ENCODE measurements at places on chromosomes 2 and 18. TPM values are rescaled to one million over a fixed set of nuclear protein-coding genes. Genes with fewer than 3 reads are reported as not detected.

LIMS3 gene
- total RNA-seq: 0.22 TPM

- peaks cover 25% of the 10 kb centered on the region for H3K4me1 ChIP-seq
- no peaks in the 10 kb centered on the region for H3K27me3 ChIP-seq
- peak; percentile 100 for DNase-seq
Measured at GRCh38 chr18:11980494-11981191, 664 bp upstream of the IMPA2 start.

GNLY gene
- total RNA-seq: 1.5 TPM

SERPINB4 gene
- not detected for total RNA-seq

SCRN3 gene
- total RNA-seq: 13.9 TPM

DNA sequence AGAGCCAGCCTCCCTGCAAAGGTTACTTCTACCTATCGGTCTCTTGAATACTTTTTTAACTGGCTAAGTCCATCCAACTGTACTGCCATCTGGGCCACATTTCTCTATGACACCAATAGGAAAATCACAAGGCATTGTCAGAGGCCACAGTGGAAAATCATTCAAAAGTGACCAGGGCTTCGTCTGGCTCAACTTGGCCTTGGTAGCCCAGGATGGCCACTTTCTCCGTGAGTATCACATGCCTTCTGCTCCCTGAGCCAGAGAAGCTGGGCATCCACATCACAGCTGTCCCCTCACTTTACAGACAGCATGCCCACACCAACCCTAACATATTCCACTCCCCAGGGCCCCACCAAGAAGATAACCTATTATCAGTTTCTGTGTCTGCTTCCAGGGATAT is 5.8 kb downstream of the CIB4 start:
- no peaks in the 10 kb centered on the region for H3K36me3 ChIP-seq
- no peak overlapping the region for H3K4me3 ChIP-seq
- H3K27me3 ChIP-seq: no peaks in the 10 kb centered on the region
- H3K27ac ChIP-seq: no peak overlapping the region
- DNase-seq: no peak

DNA sequence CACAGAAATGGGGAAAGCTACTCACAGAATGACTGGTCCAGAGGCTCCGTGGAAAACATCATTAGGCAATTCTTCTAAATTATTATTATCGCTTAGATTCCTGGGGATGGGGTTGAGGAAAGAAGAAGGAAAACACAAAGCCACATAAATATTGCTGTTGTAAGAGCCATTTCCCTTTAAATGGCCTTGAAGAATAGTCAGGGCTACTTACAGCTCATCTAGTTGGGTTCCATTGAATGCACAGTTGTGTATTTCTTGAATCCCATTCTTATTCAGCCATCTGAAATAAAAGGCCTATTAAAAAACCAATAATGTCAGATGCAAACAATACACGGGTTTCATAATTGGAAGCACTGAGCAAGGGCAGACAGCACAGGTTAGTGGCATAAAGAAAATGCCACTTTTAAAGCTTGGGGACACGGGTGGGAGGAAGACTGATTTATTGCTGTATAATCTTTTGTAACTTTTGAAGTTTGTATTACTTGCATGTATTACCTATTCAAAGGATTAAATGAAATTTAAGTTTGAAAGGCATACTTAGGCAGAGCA is 171.4 kb downstream of the FSHR start:
- H3K4me3 ChIP-seq: no peak overlapping the region
- H3K4me1 ChIP-seq: no peaks in the 10 kb centered on the region
- H3K27me3 ChIP-seq: no peaks in the 10 kb centered on the region

GRCh38 chr2:106097038-106098000 is 96.8 kb downstream of the UXS1 start:
- H3K27ac ChIP-seq: no peak overlapping the region
- no peaks in the 10 kb centered on the region for H3K4me1 ChIP-seq
- H3K36me3 ChIP-seq: no peaks in the 10 kb centered on the region
- no peaks in the 10 kb centered on the region for H3K27me3 ChIP-seq
- no peak overlapping the region for H3K4me3 ChIP-seq

DNA sequence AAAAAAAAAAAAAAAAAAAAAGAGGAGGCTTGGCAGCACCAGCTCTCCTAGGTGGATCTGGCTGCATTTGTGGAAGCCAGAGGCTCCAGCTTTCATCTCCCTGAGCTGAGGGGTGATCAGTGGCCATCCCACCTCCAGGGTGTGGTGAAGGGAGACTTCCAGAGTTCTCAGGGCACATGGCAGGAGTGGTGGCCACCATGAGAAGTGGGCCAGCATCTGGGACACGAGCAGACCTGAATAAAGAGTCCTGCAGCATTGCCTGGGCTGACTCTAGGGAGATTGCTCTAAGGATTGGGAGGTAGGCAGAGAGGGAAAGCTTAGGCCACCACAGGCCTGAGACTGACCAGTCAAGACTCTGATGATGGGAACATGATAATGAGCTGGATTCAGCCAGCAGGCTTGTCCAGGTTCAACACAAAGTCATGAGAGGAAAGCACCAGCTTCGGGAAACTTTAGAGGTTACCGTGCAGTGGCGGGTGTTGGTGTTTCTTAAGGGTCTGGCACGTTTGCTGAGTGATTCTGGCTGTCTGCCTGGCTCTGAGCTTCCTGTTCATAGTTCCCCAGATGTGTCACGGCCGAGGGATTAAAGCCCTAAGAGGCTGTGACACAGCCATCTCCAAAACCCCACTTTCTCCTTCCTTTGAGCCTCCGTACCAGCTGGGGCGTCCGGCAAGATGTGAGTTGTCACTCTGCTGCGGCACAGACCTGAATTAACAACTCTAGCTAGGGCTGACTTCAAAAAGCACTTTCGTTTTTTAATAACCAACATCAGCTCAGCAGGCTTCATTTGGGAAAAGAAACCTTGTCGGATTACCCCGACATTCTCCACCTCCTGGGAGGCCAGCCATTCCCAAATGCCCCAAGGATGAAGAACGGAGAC is 38.3 kb upstream of the IL1R1 start:
- DNase-seq: peak; percentile 63
- H3K36me3 ChIP-seq: no peaks in the 10 kb centered on the region
- H3K4me3 ChIP-seq: peak overlapping the region; percentile 55
- H3K4me1 ChIP-seq: no peaks in the 10 kb centered on the region
- H3K27me3 ChIP-seq: no peaks in the 10 kb centered on the region
- peak overlapping the region; percentile 74 for H3K27ac ChIP-seq

- no peaks in the 10 kb centered on the region for H3K36me3 ChIP-seq
- DNase-seq: no peak
- H3K27ac ChIP-seq: no peak overlapping the region
- H3K4me1 ChIP-seq: peaks cover 15% of the 10 kb centered on the region
Measured at GRCh38 chr2:197576631-197577030, 60.8 kb downstream of the MOB4 start.

DNA sequence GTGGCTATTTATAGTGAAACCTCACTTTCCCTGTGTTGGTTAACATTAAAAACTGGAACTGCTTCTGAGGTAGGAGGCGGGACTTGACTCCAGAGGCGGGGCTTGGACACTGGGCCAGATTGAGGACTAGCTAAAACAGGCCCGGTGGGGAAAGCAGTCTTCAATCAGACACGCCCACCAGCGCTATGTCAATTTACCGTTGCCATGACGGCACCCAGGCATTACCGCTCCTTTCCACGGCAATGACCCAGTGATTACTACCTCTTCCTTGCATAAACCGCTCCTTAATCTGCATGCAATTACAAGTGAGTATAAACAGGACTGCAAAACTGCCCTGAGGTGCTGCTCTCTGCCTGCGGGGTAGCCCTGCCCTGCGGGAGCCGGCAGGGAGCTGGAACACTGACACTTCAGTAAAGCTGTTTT is 35.3 kb downstream of the LRRFIP1 start:
- no peaks in the 10 kb centered on the region for H3K36me3 ChIP-seq
- peak; percentile 97 for DNase-seq
- no peak overlapping the region for H3K4me3 ChIP-seq
- no peaks in the 10 kb centered on the region for H3K27me3 ChIP-seq
